ENCODE measurements at places on chromosomes 1 and 21. TPM values are rescaled to one million over a fixed set of nuclear protein-coding genes. Genes with fewer than 3 reads are reported as not detected.

GBP7 gene
- not detected for total RNA-seq

- no peaks in the 10 kb centered on the region for H3K27me3 ChIP-seq
- H3K4me3 ChIP-seq = no peak overlapping the region
- H3K4me1 ChIP-seq = peaks cover under 1% of the 10 kb centered on the region
- DNase-seq = no peak
- H3K36me3 ChIP-seq = peaks cover 13% of the 10 kb centered on the region
These were observed 6.5 kb downstream of the URB1 start for GRCh38 chr21:32386195-32386870.

GRCh38 chr1:233042834-233043233 lies 92.4 kb downstream of the NTPCR start:
- no peak overlapping the region for H3K4me3 ChIP-seq
- no peak for DNase-seq
- H3K27me3 ChIP-seq = peaks cover 2% of the 10 kb centered on the region
- H3K36me3 ChIP-seq = peaks cover 8% of the 10 kb centered on the region

DNA sequence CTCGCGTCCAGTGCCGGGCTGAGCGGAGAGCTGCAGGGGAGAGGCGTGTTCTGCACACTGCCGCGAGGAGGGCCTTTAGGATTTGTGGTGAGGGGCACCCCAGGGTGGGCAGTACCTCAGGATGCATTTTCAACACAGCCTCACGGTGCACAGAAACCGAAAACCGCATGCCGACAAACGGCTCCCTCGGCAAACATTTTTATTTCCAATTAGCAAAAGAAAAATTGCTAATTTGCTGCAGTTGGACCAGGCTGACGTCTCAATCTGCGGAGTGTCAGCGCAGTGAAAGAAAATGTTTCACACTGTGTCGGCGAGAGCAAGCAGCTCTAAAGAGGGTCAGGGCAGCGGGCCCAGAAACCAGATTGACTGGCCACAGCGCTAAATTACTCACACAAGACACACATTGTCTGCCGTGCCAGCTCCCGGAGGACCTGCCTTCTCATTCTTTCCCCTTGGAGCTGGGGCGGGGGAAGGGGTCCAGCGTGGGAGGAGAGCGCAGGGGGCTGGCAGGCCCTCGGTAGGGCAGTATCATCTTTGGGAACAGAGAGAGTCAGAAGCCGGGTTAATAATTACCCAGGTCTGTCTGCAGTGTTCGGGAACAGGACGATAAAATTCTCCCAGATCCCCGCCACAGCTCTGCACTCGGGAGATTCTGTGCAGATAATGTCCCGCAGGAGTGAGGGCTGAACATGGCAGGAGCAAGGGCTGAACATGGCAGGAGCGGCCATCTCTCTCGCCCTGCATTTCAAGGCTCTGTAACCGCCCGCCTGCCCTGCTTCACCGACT lies 150.2 kb downstream of the PRDM16 start:
- H3K27me3 ChIP-seq = no peaks in the 10 kb centered on the region
- H3K27ac ChIP-seq = peak overlapping the region; percentile 89
- peaks cover 1% of the 10 kb centered on the region for H3K36me3 ChIP-seq
- DNase-seq = no peak

- peaks cover 1% of the 10 kb centered on the region for H3K36me3 ChIP-seq
- H3K4me3 ChIP-seq = no peak overlapping the region
- peak overlapping the region; percentile 5 for H3K27ac ChIP-seq
- peaks cover 10% of the 10 kb centered on the region for H3K27me3 ChIP-seq
- DNase-seq = no peak
- peaks cover 19% of the 10 kb centered on the region for H3K4me1 ChIP-seq
These were observed 3.2 kb upstream of the SRRM1 start for GRCh38 chr1:24639881-24640280.

Data from progenitor cell of endocrine pancreas (in vitro differentiated cells).